GM12865 (cell line): ENCODE measurements at places on chromosomes 12 and 14.

GRCh38 chr12:127245437-127245836, 1021.5 kb upstream of the TMEM132C start:
- DNase-seq: no peak

DNA sequence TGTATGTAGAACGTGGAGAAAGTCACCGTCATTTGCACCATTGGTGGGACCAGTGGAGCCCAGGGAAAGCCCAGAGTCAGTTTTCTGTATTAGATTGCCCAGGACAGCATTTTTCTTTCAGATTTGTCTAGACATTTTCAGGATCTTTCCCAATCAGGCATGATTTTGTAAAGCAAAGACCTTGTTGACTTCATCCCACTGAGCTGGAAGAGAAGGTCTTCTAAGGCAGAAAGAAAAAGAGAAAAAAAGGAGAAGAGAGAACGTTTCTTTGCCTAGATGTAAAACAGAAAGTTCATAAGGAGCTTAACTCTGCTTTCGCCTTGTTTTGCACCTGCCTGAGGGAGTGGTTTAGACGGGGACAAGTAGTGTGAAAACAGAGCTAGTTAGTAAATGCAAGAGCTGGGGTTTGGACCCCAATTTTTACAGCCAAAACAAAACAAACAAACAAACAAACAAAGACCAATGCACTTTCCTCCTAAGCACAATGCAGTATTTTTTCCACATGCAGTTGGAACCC, 273.1 kb downstream of the ZFP36L1 start:
- peak; percentile 69 for DNase-seq

GRCh38 chr12:109125791-109126190, 9.4 kb downstream of the ACACB start:
- DNase-seq: no peak

- DNase-seq: peak; percentile 66
Measured at GRCh38 chr14:104795781-104796686, 486 bp upstream of the AKT1 start.

DNA sequence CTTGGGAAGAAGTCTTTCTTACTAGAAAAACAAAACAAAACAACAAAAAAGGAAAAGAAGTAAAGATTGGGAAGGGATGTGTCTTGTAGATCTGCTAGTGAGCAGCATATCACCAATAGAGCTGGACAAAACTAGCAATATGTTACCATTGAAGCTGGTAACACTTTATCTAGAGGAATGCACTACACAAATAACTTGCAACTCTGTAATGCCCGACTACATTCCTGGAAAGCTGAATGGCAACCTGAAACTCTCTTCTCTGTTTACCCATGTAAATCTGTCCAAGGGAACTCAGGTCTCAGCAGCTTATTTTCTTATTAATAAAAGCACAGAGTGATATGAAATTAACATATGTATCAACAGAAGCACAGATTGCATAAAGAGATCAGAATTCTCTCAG, 624.4 kb downstream of the KCNH5 start:
- no peak for DNase-seq

DNA sequence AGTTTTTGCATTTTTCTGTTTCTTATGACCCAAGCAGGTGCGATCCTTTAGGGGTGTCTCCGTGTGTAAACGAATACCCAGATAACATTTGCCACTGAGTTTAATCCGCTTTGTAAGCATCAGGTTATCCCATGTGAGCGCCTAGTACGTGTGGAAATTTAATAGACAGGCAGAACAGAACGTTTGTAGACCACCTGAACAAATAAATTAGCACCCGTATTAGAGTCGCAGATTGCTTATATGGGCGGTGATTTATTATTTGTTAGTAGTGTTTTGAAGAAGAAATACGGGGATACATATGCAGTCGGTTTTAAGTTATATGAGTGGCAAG, 325 bp downstream of the C12orf60 start:
- no peak for DNase-seq

GRCh38 chr14:76810953-76811400, 1.7 kb downstream of the ANGEL1 start:
- peak; percentile 37 for DNase-seq

GRCh38 chr14:103028161-103028767, 29.1 kb downstream of the CDC42BPB start:
- DNase-seq: peak; percentile 12

DNA sequence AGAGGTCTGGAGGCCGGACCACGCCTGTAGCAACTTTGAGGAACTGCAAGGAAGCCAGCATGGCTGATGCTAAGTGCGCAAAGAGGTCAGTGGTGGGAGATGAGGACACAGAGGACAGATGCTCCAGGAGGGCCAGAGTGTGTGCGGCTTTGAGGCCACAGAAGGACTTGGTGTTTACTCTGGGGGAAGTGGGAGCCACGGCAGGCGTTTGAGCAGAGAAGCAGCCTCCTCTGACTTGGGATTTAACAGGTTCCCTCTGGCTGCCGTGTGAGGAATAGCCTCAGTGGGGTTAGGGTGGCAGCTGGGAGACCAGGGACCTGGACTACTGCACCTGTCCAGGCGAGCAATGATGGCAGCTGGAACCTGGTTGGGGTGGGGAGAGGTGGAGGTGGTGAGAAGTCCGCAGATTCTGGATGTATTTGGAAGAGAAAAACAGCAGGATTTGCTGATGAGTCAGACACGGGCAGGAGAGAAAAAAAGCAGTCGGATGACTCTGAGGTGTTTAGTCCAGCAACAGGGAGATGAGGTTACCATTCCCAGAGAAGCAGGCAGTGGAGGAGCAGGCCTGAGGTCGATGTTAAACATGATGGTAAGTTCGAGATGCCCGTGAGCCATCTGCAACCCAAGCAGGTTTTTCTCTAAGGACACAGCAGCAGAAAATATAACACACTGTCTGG, 143.5 kb downstream of the SCARB1 start:
- DNase-seq: no peak

- peak; percentile 78 for DNase-seq
Measured at GRCh38 chr14:50830044-50830931, 674 bp downstream of the NIN start.

GRCh38 chr14:79407572-79407971, 803.7 kb downstream of the DIO2 start:
- no peak for DNase-seq

DNA sequence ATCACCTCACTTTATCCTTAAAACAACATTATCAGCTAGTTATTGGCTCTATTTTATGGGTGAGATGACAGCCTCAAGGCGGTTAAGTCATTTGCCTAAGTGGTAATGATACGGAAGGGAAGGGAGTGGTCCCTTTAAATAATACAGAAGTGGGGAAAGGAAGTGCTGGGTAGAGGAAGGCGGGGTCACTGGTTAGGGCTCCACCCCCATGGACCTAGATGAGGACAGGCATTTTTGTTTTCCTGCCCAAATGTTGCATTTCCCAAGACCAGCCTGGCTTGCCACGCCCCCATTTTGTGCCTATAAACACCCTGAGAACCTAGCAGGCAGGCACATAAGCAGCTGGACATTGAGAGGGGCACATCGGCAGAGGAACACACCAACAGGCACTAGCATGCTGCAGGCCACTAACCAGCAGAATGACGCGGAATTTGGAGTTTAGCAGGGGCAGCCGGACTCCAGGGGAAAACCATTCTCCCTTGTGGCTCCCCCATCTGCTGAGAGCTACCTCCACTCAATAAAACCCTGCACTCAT, 100.9 kb downstream of the EPS8 start:
- DNase-seq: peak; percentile 24

- no peak for DNase-seq
Measured at GRCh38 chr12:54376596-54376995, 7.9 kb downstream of the ZNF385A start.
